ENCODE measurements at places on chromosomes 12 and 14.
A peak's percentile ranks its signal among the peaks of the same experiment; 100 is the strongest.

DNA sequence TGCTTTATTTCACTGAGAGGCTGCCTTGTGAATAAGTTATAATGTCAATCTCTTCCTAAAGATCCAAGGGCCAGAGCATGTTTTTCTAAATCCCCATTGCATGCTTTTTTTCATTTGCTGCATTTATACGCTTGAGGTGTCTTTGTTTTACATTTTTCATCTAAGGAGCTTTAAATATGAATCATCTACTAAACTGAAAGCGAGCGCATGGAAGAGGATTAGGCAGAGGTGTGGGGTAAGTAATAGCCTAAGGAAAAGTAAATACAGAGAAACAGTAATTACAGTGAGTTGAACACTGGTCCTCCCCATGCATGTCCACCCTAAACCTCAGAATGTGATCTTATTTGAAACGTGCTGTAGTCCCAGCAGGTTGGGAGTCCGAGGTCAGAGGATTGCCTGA, 76.4 kb upstream of the METAP2 start:
- no peak for DNase-seq

DNA sequence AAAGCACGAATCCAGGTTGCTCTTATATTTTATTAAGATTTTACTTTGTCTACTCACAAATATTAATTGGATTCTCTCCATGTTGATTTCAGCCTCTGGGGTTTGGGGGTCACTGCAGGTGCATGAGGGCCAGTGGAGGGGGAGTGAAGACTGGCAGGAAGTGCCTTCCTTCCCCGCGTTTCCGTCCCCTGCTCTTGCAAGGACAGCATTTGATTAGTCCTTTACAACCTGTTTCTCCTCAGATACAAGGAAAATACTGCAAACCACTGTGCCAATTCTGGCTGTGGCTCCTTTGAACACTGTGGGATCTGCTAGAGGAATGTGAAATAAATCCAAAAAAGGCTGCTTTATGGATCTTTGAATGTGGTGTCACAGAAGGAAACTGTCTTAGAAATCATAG, 291.8 kb downstream of the ETNK1 start:
- no peak for DNase-seq

GRCh38 chr12:122868471-122869177, 27.3 kb downstream of the VPS37B start:
- DNase-seq = no peak

GRCh38 chr12:51818566-51819300, 29.8 kb downstream of the FIGNL2 start:
- no peak for DNase-seq

- no peak for DNase-seq
Measured at GRCh38 chr14:29273513-29273912, 506.9 kb downstream of the FOXG1 start.

- DNase-seq = peak; percentile 68
Measured at GRCh38 chr12:1800401-1801302, 19.7 kb upstream of the LRTM2 start.

DNA sequence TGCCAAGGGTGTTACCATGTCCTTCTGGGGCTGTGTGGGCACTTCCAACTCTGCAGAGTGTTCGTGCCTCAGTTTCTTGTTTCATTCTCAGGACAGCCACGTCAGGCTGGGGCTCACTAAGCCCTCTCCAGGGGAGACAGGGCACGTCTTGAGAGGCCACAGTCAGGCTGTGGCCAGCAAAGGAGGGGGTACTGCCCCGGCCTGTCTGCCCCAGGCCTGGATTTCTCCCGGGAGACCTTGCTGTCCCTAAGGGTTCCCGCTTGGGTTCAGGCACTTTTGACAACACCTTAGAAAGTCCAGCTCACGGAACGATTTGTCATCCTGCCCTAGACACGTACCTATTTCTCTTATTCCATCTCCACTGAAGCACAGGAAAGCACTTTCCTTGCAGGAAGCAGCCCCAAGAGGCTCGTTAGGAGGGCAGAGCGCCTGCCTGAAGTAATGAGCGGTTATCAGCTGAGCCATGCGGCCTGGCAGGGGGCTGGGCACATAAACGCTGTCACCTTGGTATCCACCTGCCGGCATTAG, 290.4 kb upstream of the RTL1 start:
- no peak for DNase-seq

- no peak for DNase-seq
Measured at GRCh38 chr12:78192979-78193378, 362.3 kb downstream of the NAV3 start.

DNA sequence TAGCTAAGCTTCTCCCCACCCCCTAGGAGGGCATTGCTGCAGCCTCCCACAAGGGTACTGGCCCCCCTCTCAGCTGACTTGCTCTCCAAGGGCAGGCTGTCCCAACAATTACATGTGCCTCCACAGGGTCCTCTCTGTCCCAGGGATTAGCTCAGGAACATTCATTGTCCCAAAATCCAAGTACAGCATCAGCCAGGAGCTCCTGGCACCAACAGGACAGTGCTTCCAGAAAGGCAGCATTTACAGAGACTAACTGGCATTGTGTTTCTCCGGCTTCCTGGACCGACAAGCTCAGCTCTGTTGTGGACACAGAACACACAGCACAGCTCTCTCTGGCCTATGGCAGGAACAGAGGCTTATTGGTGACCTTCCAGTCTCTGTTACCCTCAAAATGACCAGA, 21.7 kb downstream of the ABCD4 start:
- peak; percentile 85 for DNase-seq

GRCh38 chr12:87812681-87813080, 216.5 kb downstream of the C12orf50 start:
- DNase-seq = no peak

DNA sequence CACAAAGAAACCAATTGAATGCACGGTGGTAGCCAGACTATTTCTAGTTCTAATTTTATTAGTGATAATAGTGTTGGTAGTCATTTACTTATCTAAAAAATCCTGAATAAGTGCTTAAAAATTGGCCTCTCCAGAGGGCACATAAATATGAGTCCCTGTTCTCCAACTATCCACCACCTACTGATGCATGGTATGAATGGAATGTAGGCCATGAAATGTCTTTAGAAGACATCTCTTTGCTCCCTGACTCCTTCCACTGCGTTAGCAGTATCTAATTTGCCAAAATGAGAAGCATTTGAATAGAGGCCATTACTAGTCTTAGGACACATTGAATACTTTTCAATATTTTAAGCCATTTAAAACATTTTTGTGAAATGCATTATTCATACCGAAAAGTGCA, 261.7 kb downstream of the LRFN5 start:
- DNase-seq = no peak

DNA sequence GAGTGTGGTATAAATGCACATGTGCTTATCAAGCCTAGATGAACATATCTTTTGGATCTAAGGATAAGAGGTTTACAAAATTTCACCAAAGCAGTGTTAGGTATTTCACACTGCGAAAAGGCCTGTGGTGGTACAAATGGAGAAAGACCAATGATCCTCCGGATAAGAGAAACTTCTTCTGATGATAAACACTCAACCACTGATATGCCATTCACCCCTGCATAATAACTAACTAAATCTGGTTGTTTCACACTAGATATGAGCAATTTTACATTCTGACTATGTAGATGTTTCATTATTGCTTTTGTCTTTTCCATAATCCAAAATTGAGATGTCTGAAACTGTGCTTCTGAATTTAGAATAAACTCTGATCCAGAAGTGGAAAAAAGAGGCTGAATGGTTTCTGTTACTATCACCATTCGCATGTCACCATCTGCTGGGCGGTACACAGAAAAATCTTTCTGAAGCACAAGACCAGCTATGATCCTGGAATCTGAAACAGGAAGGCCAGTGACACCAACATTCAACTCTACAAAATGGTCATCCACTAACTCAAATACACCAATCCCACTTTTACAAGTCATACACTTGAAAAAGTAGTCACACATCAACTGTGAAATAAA, 1.3 kb downstream of the BBS10 start:
- peak; percentile 94 for DNase-seq

GRCh38 chr12:92639017-92639416, 63.8 kb upstream of the PLEKHG7 start:
- DNase-seq = no peak

DNA sequence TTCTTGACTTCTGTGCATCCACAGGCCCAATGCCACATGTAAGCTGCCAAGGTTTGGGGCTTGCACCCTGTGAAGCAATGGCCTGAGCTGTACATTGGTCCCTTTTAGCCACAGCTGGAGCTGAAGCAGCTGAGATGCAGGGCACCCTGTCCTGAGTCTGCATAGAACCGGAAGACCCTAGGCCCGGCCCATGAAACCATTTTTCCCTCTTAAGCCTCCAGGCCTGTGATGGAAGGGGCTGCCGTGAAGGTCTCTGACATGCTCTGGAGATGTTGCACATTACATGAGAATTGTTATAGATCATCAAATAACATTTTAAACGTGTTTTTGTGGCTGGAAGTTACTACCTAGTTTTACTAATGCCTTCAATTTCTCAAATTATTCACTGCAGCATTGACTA, 188.7 kb downstream of the RPAP3 start:
- no peak for DNase-seq

DNA sequence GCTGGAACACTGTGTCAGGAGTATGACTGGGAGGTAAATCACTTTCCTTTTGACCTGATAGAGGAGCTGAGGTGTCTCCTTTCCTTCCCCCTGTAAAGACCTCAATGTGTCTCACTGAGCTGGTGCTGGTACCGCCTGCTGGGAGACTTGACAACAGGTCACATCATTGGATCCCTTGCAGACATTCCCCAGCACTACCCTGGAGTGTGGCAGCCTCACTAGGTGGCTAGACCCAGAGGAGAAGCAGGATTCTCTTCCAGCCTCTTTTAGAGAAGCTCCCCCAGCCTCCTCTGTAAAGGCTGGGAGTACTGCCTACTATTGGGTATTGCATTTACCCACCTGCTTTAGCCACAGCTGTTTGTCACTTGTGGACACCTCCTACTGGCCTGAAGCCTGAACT, 223.9 kb downstream of the ADGRD1 start:
- DNase-seq = no peak

DNA sequence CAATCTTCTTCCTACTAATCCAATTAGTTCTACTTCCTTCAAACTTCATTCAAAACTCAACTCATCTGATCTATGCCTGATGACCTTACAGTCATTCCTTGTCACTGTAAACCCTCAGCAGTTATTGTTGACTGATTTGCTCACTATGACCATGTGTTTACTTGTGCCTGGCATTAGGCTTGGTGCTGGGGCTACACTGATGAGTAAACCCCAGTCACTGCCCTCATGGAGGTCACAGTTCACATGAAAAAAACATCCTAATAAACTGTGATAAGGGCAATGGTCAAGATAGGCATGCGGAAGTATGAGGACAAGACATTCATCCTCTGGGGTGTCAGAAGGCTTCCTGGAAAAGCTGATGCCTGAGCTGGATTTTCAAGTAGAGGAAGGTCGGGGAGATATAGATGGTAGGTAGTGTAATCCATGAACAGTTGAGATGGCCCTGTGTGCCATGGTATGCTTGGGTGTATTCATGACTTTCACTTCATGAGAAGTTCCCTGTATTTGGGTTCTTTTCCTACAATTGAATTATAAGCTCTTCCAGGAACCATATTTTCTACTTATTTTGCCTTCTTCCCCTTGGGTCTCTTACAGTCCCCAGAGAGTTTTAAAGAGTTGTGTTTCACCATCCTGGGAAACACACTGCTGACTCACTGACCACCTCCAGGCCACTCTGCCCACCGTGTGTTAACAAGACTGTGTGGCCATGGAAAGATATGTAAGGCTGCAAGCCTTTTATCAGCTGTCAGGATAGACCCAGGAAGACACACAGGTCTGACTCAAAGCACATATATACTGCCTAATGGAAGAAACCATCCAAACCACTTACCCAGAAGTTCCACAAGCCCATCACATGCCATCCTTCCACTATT, 38.7 kb upstream of the DUSP6 start:
- DNase-seq = no peak

DNA sequence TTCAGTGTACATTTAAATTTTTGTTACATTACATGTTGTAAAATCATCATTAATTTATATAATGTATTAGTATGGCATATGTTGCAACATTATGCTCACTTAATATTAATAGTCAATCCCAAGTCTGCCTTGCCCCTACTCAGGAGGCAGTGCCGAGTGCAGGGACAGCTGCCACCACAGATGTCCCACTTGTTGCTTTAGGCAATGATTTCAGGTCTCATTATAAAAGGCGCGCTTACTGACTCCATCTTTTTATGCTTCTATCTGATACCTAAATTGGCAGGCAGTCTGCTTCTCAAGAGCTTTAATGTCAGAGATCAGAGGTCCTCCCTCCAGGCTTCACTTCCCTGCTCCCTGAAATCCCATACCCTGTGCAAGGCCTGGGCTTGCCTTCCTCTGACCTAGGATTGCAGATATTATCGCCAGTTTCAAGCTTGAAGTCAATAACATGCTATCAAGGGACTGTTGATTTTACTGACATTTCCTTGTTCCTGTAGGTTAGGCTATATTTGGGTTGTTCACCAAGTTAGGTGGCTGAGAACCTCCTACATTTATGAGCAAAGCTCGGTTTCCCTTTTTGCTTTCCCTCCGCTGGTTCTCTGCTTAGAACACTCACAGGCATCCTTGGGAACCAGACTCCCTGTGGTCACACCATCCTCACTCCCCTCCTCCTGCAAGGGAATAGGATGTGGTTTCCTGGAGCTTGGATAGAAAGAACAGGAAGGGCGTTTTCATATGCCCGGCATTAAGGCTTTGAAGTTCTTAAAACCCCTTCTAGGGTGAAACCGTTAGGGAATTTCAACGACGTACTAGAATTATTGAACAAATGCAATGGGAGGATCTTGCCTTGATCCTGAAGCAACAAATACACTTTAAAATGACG, 208.4 kb upstream of the FKBP4 start:
- DNase-seq = no peak

DNA sequence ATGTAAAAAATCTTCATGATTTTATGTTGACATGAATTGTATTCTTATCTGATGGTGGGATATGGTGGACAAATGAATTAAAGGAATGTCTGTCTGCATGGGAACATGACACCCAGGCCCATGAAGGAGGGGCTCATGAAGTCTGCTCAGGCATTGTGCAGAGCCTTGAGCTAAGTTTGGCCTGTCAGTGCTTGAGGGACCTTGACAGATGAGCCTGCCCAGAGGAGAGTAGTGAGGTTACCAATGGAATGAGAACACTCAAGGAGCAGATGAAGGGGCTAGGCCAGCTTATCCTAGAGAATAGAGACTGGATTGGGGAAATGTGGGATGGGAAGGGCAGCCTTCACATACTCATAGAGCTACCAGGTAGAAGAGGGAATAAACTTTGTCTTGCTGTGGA, 68.8 kb downstream of the TMX1 start:
- DNase-seq = no peak

- DNase-seq = no peak
Measured at GRCh38 chr12:66667906-66668305, 11.0 kb downstream of the GRIP1 start.

- no peak for DNase-seq
Measured at GRCh38 chr14:38199739-38200138, 8.0 kb upstream of the SSTR1 start.

GRCh38 chr12:44357494-44357893, 518.6 kb downstream of the NELL2 start:
- DNase-seq = no peak

GRCh38 chr12:117067016-117067415, 32.2 kb downstream of the TESC start:
- no peak for DNase-seq

DNA sequence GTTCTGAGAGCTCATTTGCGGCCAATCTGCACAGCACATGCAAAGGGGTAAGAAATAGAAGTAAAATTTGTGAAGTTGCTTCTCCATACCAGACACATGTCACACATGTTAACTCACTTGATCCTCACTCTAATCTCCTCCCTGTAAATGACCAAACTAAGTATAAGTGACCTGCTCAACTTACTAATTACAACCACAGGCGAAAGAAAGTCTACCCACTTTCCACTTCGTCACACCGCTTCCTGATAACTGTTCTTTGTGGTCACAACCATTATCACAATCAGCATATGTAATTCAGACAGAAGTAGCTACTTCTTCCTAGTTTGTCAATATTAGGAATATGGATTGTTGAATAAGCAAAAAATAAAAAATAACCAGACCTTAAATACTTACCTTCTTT, 293.7 kb upstream of the CLEC14A start:
- no peak for DNase-seq
